ENCODE measurements at places on chromosomes 2 and 18.

DNA sequence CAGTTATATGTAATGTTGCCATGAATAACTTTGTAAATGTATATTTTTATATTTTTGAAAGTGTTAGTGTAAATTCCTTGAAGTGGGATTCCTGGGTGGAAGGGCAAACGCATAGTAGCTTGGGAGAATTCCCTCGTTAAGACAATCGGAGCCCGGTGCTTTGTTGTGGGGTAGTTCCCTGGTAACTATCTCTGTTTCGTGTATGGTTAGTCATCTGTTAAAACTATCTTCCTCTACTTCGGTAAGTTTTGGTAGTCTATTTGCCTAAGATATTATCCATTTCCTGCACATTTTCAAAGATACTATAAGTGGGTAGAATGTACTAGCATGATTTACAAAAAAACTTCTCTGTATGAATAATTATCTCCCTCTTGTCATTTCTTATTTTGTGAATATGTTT is 113.8 kb upstream of the NRXN1 start:
- no peak for DNase-seq

- DNase-seq = no peak
Measured at GRCh38 chr2:24403832-24404212, 43.5 kb upstream of the ITSN2 start.

- DNase-seq = no peak
Measured at GRCh38 chr18:77544792-77545191, 295.1 kb downstream of the GALR1 start.

- no peak for DNase-seq
Measured at GRCh38 chr2:42804891-42805290, 12.5 kb upstream of the HAAO start.

Measured in skin of body (tissue), 3 donors.